ENCODE measurements at places on chromosomes 3 and 15. TPM values are rescaled to one million over a fixed set of nuclear protein-coding genes. Genes with fewer than 3 reads are reported as not detected.
A peak's percentile ranks its signal among the peaks of the same experiment; 100 is the strongest.

GDPGP1 gene
- polyA plus RNA-seq = 0.56 TPM

RTP3 gene
- 1.8 TPM for polyA plus RNA-seq

CP gene
- polyA plus RNA-seq = 12.5 TPM

ARGFX gene
- not detected for polyA plus RNA-seq

SPESP1 gene
- polyA plus RNA-seq = not detected

LMAN1L gene
- not detected for polyA plus RNA-seq

GP9 gene
- not detected for polyA plus RNA-seq

CHCHD4 gene
- polyA plus RNA-seq = 22.8 TPM

SUCNR1 gene
- polyA plus RNA-seq = 0.45 TPM

CLRN1 gene
- polyA plus RNA-seq = not detected

DNA sequence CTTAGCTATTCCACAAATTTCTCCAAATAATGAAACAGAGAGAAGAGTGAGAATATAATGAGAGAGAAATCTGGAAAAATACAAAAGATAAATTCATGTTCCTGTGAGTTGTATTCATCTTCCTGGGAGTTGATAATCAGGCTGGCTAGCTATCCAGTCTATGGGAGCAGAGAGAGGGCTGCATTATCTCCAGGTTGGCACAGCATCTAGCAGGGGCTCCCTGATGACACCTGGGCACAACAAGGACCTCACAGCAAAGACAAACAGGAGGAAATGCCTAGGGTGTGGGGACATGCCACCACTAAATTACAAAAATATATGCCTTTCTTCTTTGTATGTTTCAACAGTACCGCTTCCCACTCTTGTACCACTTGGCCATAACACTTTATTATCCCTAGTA is 1.9 kb downstream of the EHD4 start:
- peak overlapping the region; percentile 93 for H3K27ac ChIP-seq
- H3K36me3 ChIP-seq = no peaks in the 10 kb centered on the region
- no peaks in the 10 kb centered on the region for H3K27me3 ChIP-seq
- H3K4me1 ChIP-seq = peaks cover 7% of the 10 kb centered on the region
- DNase-seq = no peak

DNA sequence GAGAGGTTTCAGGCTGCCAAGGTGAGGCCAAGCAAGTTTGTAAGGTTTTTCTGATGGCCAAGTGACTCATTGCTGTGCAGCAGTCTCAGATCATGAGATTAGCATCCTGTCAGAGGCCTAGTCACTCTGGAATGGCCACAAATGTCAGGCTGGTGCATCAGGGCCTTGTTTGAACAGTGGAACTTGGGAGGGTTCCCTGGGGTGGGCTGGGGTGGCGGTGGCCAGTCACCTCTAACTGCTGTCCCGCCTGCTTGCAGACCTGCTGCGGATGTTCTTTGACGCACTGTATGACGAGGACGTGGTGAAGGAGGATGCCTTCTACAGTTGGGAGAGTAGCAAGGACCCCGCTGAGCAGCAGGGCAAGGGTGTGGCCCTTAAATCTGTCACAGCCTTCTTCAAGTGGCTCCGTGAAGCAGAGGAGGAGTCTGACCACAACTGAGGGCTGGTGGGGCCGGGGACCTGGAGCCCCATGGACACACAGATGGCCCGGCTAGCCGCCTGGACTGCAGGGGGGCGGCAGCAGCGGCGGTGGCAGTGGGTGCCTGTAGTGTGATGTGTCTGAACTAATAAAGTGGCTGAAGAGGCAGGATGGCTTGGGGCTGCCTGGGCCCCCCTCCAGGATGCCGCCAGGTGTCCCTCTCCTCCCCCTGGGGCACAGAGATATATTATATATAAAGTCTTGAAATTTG is 2.8 kb upstream of the FAM131A start:
- H3K27ac ChIP-seq = peak overlapping the region; percentile 100
- no peak overlapping the region for H3K4me3 ChIP-seq
- DNase-seq = peak; percentile 52
- peaks cover 16% of the 10 kb centered on the region for H3K4me1 ChIP-seq

DNA sequence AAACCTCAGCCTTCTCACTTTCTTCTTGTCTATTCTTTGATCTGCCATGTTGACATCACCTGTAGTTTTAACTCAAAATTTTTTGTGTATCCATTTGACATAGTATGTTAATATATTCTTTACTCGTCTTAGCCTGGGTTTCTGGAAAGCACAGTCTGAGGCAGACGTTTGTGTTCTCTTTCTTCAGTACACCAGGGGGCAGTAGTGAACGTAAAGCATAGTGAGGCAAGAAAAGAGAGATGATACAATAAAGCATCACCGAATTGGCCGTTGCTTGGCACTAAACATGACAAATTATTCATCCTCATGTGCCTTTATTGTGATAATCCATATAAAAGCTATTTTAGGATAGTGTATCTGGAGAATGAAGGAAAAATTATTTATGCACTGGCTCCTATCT is 141.0 kb upstream of the MYRIP start:
- no peaks in the 10 kb centered on the region for H3K36me3 ChIP-seq
- no peak overlapping the region for H3K27ac ChIP-seq
- H3K4me3 ChIP-seq = no peak overlapping the region
- H3K4me1 ChIP-seq = no peaks in the 10 kb centered on the region
- peaks cover 6% of the 10 kb centered on the region for H3K27me3 ChIP-seq

DNA sequence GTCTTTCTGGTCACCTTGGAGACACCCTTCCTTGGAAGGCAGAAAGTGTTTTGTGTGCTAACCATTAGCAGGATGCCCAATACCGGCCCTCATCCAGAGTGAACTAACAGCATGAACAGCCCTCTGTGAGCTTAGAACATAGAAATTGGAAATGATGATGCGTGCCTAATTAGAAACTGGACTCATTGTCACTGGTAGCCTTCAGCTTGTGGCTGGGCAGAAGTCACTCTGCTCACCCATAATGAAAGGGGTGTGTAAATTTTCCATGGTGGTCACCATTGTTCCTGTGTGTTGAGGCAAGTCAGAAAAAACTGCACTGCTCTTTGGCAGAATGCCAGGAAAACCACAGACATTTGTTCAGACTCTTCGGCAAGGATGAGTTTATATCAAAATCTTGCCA is 74.7 kb upstream of the CNTN4 start:
- no peaks in the 10 kb centered on the region for H3K27me3 ChIP-seq
- no peaks in the 10 kb centered on the region for H3K36me3 ChIP-seq
- H3K4me1 ChIP-seq = no peaks in the 10 kb centered on the region
- no peak overlapping the region for H3K4me3 ChIP-seq

DNA sequence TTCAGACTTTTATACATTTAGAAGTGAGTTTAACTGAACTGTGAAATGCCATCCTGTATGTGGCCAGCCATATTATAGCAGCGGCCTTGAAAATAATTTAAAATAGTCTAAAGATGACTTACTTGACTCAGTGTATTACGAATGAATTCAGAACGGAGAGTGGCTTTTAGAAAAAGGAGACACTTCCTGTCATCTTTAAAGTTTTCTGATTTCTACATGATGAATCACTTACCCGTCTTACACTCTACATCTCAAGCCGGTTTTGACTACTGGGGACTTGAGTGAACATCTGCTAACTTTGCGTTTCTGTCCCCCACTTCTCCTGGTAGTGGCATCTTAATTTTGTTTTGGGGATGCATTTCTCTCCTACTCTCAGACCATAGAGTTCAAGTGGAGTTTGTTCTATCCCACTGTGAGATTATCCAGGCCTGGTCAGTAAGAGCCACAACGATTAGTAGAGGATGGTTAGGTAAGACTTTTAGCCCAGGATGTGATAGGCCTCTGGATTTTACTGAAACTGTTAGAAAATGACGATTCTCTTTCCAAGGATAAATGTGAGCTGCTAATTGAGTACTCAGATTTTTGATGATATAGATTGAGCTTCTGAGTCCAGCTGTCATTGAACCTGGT is 175.4 kb upstream of the CADPS start:
- H3K27me3 ChIP-seq = no peaks in the 10 kb centered on the region
- no peak for DNase-seq
- H3K4me3 ChIP-seq = no peak overlapping the region

- H3K27ac ChIP-seq = peak overlapping the region; percentile 95
- no peaks in the 10 kb centered on the region for H3K27me3 ChIP-seq
- H3K4me1 ChIP-seq = peaks cover 14% of the 10 kb centered on the region
- no peaks in the 10 kb centered on the region for H3K36me3 ChIP-seq
- DNase-seq = peak; percentile 77
These were observed 72.9 kb upstream of the GALNT15 start for GRCh38 chr3:16101295-16102186.

GRCh38 chr15:31435912-31436628 is 109.4 kb downstream of the KLF13 start:
- H3K4me1 ChIP-seq = peaks cover 13% of the 10 kb centered on the region
- no peak overlapping the region for H3K4me3 ChIP-seq
- peaks cover 3% of the 10 kb centered on the region for H3K27me3 ChIP-seq
- no peak overlapping the region for H3K27ac ChIP-seq

DNA sequence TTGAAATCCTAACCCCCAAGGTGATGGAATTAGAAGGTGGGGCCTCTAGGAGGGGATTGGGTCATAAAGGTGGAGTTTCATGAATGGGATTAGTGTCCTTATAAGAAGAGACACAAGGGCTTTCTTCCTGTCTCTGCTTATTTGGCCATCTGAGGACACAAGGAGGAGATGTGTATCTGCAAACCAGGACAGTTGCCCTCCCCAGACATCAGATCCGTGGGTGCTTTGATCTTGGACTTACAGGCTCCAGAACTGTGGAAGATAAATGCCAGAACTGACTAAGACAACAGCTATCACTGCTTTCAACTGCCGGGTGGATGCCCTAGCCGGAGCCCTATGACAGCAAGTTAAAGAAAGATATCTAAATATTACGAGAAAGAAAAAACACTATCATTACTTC is 94.4 kb downstream of the CHRNA7 start:
- no peaks in the 10 kb centered on the region for H3K27me3 ChIP-seq
- no peak overlapping the region for H3K4me3 ChIP-seq
- H3K4me1 ChIP-seq = no peaks in the 10 kb centered on the region
- no peak for DNase-seq
- no peaks in the 10 kb centered on the region for H3K36me3 ChIP-seq

- H3K36me3 ChIP-seq = no peaks in the 10 kb centered on the region
- peaks cover 5% of the 10 kb centered on the region for H3K4me1 ChIP-seq
- H3K27me3 ChIP-seq = no peaks in the 10 kb centered on the region
These were observed 744 bp upstream of the CCDC32 start for GRCh38 chr15:40565333-40566238.

GRCh38 chr3:116339441-116340028 is 105.8 kb downstream of the LSAMP start:
- H3K27ac ChIP-seq = peak overlapping the region; percentile 1
- H3K4me1 ChIP-seq = no peaks in the 10 kb centered on the region
- H3K36me3 ChIP-seq = no peaks in the 10 kb centered on the region
- H3K27me3 ChIP-seq = peaks cover 2% of the 10 kb centered on the region

DNA sequence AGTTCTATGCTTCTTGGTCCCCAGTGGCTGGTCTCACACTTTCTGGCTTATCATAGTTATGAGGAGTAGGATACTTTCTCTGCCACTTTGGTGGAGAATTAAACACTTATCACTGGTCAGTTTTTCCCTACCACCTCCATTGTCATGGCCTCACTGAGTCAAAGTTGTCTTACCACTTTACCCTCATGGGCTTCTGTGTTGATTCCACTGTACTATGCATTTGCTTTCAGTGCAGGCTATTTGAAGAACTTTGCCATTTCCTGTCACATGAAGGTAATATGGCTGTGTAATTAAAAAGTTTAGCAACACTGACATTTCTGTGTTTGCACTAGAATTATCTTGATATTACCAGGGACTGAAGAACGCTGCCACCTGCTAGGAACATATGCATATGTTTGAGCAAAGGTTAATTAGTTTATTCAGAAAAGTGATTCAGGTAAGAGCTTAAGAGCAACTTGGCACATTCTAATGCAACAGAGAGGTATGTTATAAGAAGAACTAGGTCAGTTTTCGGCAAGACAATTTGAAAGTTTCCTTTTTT is 377.3 kb downstream of the PDCD6IP start:
- DNase-seq = peak; percentile 12
- H3K4me1 ChIP-seq = peaks cover 5% of the 10 kb centered on the region
- no peaks in the 10 kb centered on the region for H3K27me3 ChIP-seq
- H3K27ac ChIP-seq = peak overlapping the region; percentile 68

GRCh38 chr3:100289339-100289738 is 28.5 kb downstream of the TBC1D23 start:
- no peaks in the 10 kb centered on the region for H3K36me3 ChIP-seq
- H3K4me3 ChIP-seq = no peak overlapping the region
- no peaks in the 10 kb centered on the region for H3K27me3 ChIP-seq
- no peaks in the 10 kb centered on the region for H3K4me1 ChIP-seq
- H3K27ac ChIP-seq = no peak overlapping the region
- DNase-seq = no peak

DNA sequence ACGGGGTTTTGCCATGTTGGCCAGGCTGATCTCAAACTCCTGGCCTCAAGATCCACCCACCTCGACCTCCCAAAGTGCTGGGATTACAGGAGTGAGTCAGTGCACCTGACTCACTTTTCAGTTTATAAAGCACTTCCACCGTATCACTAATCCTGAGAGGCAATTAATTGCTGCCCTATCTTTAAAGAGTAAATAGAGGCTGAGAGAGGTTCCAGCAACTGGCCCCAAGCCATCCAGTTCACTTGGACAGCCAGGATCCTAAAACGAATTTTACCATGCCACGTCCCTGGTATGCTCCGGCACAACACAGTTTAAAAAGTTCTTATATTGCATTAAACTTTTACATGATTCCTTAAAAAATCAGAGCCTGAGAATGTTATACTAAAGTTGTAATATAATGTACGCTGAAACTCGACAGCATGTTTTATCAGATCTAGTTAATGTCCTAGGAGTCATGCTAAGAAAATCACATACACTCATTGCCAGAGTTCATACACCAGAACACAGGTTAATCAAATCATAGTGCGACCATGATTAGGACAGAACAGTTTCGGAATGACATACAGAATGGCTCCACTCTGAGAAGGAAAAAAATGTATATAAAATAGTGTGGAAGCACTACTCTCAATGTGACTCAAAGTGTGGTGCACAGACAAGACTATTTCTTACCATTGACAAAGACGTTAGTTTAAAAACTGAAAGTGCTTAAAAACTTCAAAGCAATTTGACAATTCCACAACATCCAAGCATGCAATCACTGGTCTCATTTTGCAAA is 125.4 kb downstream of the ULK4 start:
- no peak overlapping the region for H3K27ac ChIP-seq
- no peaks in the 10 kb centered on the region for H3K4me1 ChIP-seq
- H3K27me3 ChIP-seq = no peaks in the 10 kb centered on the region
- peak; percentile 15 for DNase-seq
- no peak overlapping the region for H3K4me3 ChIP-seq
- H3K36me3 ChIP-seq = no peaks in the 10 kb centered on the region

DNA sequence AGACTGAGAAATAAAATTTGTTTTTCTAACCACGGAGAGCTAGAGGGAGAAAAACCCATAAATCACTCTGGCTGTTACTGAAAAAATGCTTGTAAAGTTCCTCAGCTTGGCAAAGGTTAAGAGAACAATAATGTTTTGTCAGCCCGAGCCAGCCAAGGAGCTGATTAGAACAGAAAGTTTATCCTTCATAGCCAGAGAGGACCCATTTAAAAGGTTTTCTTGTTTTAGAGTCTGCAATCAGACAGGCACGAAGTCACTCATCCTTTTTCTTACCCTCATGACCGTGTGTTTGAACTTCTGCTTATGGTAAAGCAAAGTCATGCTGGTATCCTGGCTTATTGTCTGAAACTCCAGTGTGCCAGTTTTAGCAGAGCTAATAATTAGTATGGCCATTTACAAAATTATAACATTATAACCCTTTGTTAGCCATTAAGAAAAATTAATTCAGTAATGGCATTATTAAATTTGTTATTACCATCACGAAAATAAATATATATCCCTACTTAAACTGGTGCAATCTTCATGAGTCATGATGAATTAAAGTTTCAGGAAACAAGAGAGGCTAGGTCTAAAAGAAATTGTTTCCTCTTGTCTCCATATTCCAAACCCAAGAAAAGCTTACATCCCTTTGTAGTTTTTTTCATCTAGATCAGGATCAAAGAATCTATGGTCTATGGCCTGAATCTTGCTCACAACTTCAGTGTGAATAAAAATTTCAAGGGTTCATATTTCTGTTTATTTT is 13.5 kb upstream of the STXBP5L start:
- no peaks in the 10 kb centered on the region for H3K36me3 ChIP-seq
- no peak overlapping the region for H3K4me3 ChIP-seq
- DNase-seq = peak; percentile 17
- no peak overlapping the region for H3K27ac ChIP-seq

Data from hepatocyte (in vitro differentiated cells).